Endothelial cell of umbilical vein (primary cell): ENCODE measurements at places on chromosomes 11 and 22. TPM values are rescaled to one million over a fixed set of nuclear protein-coding genes. Genes with fewer than 3 reads are reported as not detected.

- peaks cover 9% of the 10 kb centered on the region for H3K36me3 ChIP-seq
- no peaks in the 10 kb centered on the region for H3K27me3 ChIP-seq
- peak overlapping the region; percentile 99 for H3K4me3 ChIP-seq
Observed at GRCh38 chr11:63985812-63986155, 454 bp upstream of the OTUB1 start.

DNA sequence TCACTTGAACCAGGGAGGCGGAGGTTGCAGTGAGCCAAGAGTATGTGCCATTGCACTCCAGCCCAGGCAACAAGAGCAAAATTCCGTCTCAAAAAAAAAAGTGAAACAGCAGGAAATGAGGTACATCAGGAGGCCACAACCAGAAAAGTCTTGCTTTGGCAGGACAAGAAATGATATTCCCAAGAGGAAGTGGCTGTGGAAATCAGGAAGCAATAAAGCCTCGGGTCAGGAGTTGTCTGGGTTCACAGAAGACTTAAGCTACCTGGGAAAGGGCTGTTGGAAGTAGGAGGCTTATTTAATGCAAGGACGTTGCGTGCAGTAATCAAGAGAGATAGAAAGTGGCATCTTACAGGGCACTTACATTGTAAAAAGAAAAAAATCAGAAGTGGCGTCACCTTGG lies 9.2 kb upstream of the RELT start:
- H3K27ac ChIP-seq, result no peak overlapping the region
- H3K4me1 ChIP-seq, result peaks cover 15% of the 10 kb centered on the region
- H3K4me3 ChIP-seq, result no peak overlapping the region

- no peak for DNase-seq
- H3K4me3 ChIP-seq, result no peak overlapping the region
- H3K36me3 ChIP-seq, result peaks cover 22% of the 10 kb centered on the region
- H3K27ac ChIP-seq, result no peak overlapping the region
- peaks cover 7% of the 10 kb centered on the region for H3K4me1 ChIP-seq
- H3K27me3 ChIP-seq, result no peaks in the 10 kb centered on the region
Observed at GRCh38 chr11:64926689-64927088, 2.2 kb downstream of the PPP2R5B start.

The CRYBB3 gene
- total RNA-seq, result 1.2 and 1.7 TPM in 2 replicates

DNA sequence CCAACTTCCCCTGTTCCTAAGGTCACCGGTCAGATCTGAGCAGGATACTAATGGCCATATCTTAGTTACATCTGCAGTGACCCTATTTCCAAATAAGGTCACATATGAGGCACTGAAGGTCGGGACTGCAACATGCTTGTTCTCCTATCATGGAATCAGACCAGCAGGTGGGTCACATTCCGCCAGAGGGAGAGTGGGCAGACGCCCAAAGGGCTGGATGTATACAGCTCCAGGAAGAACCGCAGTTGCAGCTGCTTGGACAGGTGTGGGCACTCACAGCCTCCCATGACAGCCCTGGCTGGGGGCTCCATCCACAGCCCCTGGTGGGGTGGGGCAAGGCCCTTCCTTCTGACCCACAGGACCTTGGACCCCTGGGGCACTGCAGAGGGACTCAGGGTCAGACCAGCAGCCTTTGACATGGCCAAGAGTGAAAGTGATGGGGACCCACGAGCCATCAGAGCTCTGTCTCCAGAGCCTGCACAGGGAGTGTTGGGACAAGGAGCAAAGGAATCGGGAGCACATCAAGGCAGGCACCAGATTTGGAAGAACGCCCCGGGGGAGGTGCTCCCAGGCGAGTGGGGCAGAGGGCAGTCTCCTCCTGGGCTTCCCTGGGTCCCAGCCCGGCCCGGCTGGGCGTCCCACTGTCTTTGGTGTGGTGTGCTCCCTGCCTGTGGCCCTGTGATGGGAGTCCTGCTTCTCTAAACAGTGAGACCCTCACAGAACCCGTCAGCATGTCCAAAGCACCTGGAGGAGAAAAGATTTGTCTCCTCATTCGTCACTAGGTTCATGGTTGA lies 13.3 kb upstream of the CD81 start:
- no peaks in the 10 kb centered on the region for H3K4me1 ChIP-seq
- no peak for DNase-seq
- H3K27ac ChIP-seq, result no peak overlapping the region
- H3K27me3 ChIP-seq, result no peaks in the 10 kb centered on the region
- no peak overlapping the region for H3K4me3 ChIP-seq

The FGF19 gene
- not detected in 2 replicates for total RNA-seq

The FADS2 gene
- 668 and 694 TPM in 2 replicates for total RNA-seq

The PRRG4 gene
- 0.09 TPM in 1 of 2 replicates, not detected in the other for total RNA-seq

DNA sequence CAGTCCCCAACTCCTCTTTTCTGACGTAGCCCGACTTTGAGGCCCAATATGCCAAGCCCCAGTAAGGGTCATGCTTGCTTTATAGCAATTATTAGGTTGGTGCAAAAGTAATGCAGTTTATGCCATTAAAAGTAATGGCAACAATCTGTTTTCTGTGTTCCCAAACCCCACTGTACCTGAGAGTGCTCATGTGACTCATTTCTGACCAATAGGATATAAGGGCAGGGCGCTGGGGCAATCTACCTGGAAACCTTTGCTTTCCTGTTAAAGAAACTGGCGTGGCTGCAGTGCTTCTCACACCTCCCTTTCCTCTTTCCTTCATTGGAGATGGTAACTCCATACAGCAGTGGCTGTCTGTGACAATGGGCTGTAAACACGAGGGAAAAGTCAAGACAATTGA lies 78.9 kb upstream of the MPPED2 start:
- H3K27me3 ChIP-seq, result no peaks in the 10 kb centered on the region
- no peak overlapping the region for H3K27ac ChIP-seq
- no peak for DNase-seq
- no peaks in the 10 kb centered on the region for H3K36me3 ChIP-seq
- H3K4me1 ChIP-seq, result no peaks in the 10 kb centered on the region
- no peak overlapping the region for H3K4me3 ChIP-seq

GRCh38 chr22:25212337-25212736 lies 7.1 kb upstream of the CRYBB2 start:
- no peaks in the 10 kb centered on the region for H3K36me3 ChIP-seq
- H3K4me3 ChIP-seq, result no peak overlapping the region

DNA sequence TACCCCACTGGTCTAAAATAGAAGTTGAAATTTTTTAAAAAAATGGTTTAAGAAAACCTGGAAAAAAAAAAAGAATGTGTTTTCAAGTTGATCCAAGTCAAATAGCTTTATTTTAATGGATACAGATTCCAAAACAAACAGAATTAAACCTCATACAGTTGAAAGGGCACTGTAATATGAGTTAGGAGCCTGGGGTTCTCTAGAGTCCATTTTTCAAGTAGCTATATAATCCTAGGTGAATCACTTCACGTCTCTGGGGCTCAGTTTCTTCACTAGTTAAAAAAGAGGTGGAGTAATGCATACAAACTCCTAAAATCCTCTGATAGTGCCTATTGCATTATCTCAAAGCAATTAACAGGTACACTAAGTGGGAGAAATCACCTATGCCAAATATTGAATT lies 132.9 kb downstream of the BBOX1 start:
- H3K4me1 ChIP-seq, result no peaks in the 10 kb centered on the region
- no peak overlapping the region for H3K27ac ChIP-seq
- H3K36me3 ChIP-seq, result no peaks in the 10 kb centered on the region
- no peak overlapping the region for H3K4me3 ChIP-seq

GRCh38 chr11:86696451-86696850 lies 24.0 kb upstream of the ME3 start:
- H3K4me1 ChIP-seq, result peaks cover 15% of the 10 kb centered on the region
- H3K27ac ChIP-seq, result peak overlapping the region; percentile 49
- H3K27me3 ChIP-seq, result no peaks in the 10 kb centered on the region
- DNase-seq, result no peak

The RAPSN gene
- 1.6 TPM in 2 replicates for total RNA-seq

GRCh38 chr11:18012122-18012905 lies 533 bp downstream of the SERGEF start:
- DNase-seq, result peak; percentile 29
- no peaks in the 10 kb centered on the region for H3K36me3 ChIP-seq
- peaks cover 9% of the 10 kb centered on the region for H3K27me3 ChIP-seq
- H3K4me3 ChIP-seq, result peak overlapping the region; percentile 85

The VSIG10L2 gene
- total RNA-seq, result not detected in 2 replicates

GRCh38 chr22:24433828-24434470 lies 6.5 kb downstream of the ADORA2A start:
- no peaks in the 10 kb centered on the region for H3K36me3 ChIP-seq
- peak overlapping the region; percentile 43 for H3K27ac ChIP-seq
- H3K4me3 ChIP-seq, result no peak overlapping the region
- peak; percentile 40 for DNase-seq
- no peaks in the 10 kb centered on the region for H3K27me3 ChIP-seq
- H3K4me1 ChIP-seq, result peaks cover 17% of the 10 kb centered on the region

DNA sequence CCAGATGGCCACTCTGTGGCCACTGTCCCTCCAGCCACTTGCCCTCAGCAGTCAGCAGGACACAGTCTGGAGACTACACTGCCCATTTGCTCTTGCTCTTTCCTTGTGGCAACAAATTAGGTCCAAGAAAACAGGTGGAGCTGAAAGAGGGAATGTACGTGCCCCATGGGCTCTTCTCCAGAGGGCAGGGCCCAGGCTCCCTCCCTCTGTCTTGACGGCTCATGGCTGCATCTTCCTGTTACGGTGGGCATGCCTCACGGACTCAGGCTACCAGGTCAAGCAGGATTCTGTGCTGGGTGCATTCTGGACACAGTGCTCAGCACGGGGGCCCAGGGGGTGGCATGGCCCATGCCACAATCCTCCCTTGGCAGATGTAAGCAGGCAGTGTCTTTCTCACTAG lies 71.3 kb downstream of the MED15 start:
- peaks cover 30% of the 10 kb centered on the region for H3K36me3 ChIP-seq
- no peaks in the 10 kb centered on the region for H3K27me3 ChIP-seq
- H3K4me1 ChIP-seq, result no peaks in the 10 kb centered on the region
- DNase-seq, result no peak
- H3K27ac ChIP-seq, result no peak overlapping the region
- H3K4me3 ChIP-seq, result no peak overlapping the region

DNA sequence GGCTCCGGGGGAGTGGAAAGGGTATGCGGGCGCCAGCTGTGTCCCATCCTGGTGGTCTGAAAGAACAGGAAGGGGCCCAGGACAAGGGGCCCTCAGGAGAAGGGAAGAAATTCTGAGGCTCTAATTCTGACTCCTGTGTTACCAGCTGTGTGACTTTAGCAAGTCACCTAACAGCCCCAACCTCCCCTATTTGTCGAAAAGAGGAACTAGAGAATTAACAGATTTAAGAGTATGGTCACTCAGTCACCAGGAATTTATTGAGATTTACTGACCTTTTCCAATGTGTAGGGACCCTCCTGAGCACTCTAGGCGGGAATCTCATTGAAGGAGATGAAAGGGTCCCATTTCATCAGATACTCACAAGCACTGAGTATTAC lies 14.6 kb downstream of the RPS6KA4 start:
- H3K36me3 ChIP-seq, result no peaks in the 10 kb centered on the region
- DNase-seq, result no peak
- no peaks in the 10 kb centered on the region for H3K4me1 ChIP-seq

DNA sequence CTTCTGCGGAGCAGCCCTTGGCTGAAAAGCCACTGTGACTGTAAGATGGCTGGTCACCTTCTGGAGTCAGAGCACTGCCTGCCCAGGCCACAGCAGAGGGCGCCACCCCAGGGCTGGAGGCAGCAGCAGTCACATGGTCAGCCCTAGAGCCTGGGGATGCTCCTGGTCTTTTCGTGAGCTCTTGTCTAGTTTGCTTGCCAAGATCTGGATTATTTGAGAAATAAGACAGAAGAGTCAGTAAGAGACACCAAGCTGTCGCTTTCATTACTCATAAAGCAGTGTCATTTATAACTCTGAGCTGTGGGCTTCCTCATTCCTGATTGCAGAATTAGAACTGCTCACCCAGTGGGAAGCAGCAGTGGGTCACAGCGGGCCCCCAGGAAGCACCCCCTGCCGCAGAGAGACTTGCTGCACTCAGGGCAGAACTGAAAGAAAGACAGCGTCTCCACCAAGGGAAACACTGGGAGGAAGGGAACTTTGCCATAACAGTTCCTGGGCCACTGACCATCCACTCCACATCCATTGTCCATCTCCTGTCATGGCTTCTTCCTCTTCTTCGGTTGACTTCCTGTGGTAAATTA lies 56.7 kb downstream of the PPP6R2 start:
- H3K27ac ChIP-seq, result no peak overlapping the region
- peaks cover 30% of the 10 kb centered on the region for H3K4me1 ChIP-seq
- no peak for DNase-seq
- no peaks in the 10 kb centered on the region for H3K36me3 ChIP-seq
- no peaks in the 10 kb centered on the region for H3K27me3 ChIP-seq

GRCh38 chr22:36599771-36600170 lies 70.8 kb upstream of the EIF3D start:
- H3K27me3 ChIP-seq, result peaks cover 3% of the 10 kb centered on the region
- H3K36me3 ChIP-seq, result no peaks in the 10 kb centered on the region
- H3K27ac ChIP-seq, result no peak overlapping the region
- H3K4me3 ChIP-seq, result no peak overlapping the region
- no peaks in the 10 kb centered on the region for H3K4me1 ChIP-seq
- DNase-seq, result no peak

DNA sequence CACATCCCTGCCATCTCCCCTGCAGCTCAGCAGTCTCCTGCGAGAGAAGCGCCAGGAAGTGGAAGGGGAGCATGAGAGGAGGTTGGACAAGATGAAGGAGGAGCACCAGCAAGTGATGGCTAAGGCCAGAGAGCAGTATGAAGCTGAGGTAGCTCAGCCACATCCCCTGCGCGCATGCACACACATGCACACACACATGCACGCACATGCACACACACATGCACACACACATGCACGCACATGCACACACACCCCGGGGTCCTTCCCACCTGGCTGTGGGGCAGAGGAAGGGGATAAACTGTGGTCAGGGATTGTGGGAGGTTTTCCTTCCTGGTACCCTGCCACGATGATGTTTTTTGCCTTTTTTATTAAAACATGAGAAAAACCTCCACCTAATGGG lies 65.3 kb downstream of the CEP164 start:
- peaks cover 8% of the 10 kb centered on the region for H3K4me1 ChIP-seq
- H3K4me3 ChIP-seq, result no peak overlapping the region
- H3K27ac ChIP-seq, result no peak overlapping the region
- DNase-seq, result no peak

DNA sequence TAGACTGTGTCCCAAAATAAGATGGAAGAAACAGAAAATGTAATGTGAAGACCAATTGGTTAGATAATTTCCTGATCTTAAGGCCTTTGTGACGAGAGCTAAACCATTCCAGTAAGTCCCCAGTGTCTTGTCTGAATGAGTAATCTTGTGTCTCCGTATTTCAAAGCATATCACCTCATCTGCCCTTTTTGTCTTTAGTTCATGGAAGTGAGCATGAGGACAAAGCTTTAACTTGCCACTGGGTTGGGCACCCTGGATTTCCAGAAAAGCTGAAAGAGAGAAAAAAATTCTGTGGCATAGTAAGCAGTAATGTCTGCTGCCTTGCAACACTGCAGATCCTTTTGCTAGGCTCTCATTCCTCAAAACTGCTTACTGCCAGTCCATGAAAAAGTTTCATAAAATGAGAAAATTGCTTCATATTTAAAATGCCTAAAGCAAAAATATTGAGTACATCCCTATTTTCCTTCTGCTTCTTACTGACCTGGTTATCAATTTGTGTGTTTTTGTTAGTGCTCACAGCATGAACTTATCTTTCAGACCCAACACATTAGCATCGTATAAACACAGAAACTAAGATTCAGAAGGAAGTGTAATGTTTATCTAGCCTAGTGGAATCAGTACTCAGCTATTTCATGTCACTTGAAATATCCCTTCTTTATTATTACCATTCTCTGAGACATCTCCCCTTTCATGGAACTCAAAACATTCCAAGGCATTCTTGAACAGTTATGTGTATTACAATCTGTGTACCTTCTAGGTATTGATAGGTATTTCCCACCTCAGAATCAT lies 5.3 kb downstream of the CASP12 start:
- H3K27me3 ChIP-seq, result no peaks in the 10 kb centered on the region
- H3K4me3 ChIP-seq, result no peak overlapping the region
- DNase-seq, result peak; percentile 83
- no peaks in the 10 kb centered on the region for H3K36me3 ChIP-seq
- peak overlapping the region; percentile 84 for H3K27ac ChIP-seq

The BRSK2 gene
- 0.20 and 0.39 TPM in 2 replicates for total RNA-seq

The CD248 gene
- total RNA-seq, result not detected in 2 replicates

The OR2AT4 gene
- not detected in 2 replicates for total RNA-seq
